Stomach (tissue), 19 donors: ENCODE measurements at places on chromosomes 12 and 14. TPM values are rescaled to one million over a fixed set of nuclear protein-coding genes. Genes with fewer than 3 reads are reported as not detected.

DNA sequence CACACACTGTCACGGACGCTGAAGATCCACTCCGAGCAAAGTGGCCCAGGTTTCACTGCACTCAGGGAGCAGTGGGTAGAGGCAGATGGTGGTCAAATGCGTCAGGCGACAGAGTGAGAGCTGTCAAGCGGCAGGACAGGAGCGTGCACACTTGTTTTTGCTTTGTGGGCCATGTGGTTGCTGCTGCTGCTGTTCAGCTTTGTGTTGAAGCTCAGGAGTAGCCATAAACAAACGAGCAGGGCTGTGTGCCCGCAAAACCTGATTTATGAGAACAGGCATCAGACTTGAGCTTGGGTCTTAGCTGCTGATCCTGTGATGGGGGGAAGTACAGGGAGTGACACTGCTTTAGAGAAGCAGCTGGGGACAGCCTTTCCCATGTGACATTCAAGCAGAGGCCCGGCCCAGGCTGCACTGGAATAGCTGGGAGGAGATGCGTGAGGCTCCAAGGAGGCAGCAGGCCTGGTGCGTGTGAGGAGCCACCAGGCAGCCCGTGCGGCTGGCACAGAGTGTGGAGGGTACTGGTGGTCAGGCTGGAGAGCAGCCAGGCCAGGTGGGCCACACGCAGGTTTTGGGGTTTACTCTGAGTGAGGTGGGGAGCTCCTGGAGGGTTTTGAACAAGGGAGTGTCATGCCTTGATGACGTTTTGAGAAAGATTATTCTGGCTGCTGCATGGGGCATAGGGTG lies 31.1 kb upstream of the ASPG start:
- no peak overlapping the region for H3K27ac ChIP-seq
- H3K4me3 ChIP-seq: no peak overlapping the region
- H3K36me3 ChIP-seq: no peaks in the 10 kb centered on the region
- H3K27me3 ChIP-seq: no peaks in the 10 kb centered on the region
- no peak for DNase-seq
- H3K4me1 ChIP-seq: no peaks in the 10 kb centered on the region

DEPDC4 gene
- 1.6 TPM for total RNA-seq

DNA sequence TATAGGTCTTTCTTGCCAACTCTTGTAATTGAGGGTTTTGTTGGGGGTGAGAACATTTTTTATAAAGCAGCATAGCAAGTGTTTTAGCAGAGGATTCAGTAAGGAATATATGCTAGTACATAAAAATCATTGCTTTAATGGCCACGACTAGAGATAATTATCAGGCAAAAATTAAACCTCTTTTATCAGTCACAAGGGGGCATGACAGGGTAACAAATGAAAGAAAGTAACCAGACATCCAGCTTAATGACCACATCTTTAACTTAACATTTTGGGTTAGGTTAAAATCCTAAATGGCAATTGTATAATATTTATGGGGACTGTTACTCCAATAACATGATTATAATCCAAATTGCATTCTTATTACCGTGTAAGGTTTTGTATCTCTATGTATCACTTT lies 119.6 kb downstream of the LRRIQ1 start:
- H3K36me3 ChIP-seq: no peaks in the 10 kb centered on the region
- H3K27ac ChIP-seq: no peak overlapping the region
- H3K4me3 ChIP-seq: no peak overlapping the region
- H3K4me1 ChIP-seq: no peaks in the 10 kb centered on the region

GRCh38 chr12:4779749-4780148 lies 59.5 kb downstream of the GALNT8 start:
- no peaks in the 10 kb centered on the region for H3K36me3 ChIP-seq
- H3K27ac ChIP-seq: no peak overlapping the region
- H3K4me3 ChIP-seq: no peak overlapping the region
- H3K27me3 ChIP-seq: peaks cover 8% of the 10 kb centered on the region
- no peaks in the 10 kb centered on the region for H3K4me1 ChIP-seq

DNA sequence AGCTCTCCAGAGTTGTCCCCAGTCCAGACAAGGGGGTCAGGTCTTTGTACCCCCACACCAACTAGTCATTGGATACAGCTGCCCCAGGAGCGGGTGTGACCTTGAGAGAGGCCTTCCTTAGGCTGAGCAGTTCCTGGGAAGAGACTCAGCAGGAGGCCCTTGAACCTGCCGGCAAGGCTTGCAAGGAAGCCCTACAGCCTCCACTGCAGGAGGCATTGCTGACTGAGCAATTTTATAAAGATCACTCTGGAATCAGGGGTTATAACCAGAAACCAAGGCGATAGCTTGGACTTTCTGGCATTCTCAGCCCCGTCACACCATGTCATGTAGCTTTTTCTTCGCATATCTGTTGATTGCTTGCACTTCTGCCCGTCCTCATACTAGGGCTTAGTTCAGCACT lies 291.3 kb upstream of the CRY1 start:
- peaks cover 7% of the 10 kb centered on the region for H3K4me1 ChIP-seq
- H3K27ac ChIP-seq: no peak overlapping the region
- DNase-seq: no peak
- no peaks in the 10 kb centered on the region for H3K36me3 ChIP-seq
- no peaks in the 10 kb centered on the region for H3K27me3 ChIP-seq

WNT1 gene
- not detected for total RNA-seq

CLEC2D gene
- 90.2 TPM for total RNA-seq

DNA sequence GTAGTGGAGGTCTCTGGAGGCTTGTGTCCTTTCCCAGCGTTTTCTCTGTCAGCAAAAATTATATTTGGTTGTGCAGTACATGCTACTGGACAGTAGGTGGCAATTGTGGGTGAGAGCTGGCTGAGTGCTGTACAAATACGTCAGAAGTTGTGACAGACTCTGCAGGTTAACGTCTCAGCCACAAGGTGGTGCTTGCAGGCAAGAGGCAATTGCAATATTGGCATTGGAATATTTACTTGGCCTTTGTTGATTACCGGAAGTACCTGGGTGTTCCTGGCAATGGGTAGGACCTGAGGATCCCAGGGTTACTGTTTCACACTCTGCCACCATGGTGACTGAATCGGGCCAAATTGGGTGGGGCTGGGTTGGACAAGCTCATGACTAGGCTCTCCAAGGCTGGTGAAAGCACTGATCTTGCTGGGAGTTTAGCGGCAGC lies 333.9 kb upstream of the LMO3 start:
- H3K27me3 ChIP-seq: no peaks in the 10 kb centered on the region
- no peak overlapping the region for H3K27ac ChIP-seq
- peak; percentile 68 for DNase-seq
- H3K4me1 ChIP-seq: no peaks in the 10 kb centered on the region
- no peaks in the 10 kb centered on the region for H3K36me3 ChIP-seq
